Activated naive CD4-positive, alpha-beta T cell treated with anti-CD3 and anti-CD28 coated beads, Interleukin-2, amount 50 U/mL, for 16 hours (primary cell): ENCODE measurements at places on chromosomes 5 and 9.

DNA sequence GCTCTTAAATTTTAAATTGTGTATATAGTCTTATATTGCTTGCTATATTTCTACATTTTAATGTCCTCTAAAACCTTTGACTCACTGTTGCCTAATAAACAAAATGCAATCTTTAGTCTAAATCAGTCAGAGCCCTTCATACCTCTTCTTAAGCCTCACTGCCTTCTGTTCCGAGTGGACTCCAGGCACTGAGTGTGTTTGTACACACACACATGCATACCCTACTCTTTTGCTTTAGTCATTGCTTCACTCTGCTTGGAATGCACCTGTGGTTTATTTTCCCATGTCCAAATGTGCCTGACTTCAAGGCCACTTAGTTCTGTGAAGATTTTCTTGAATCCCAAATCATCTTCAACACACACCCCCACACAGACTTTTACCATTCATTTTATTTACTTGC is 60.9 kb downstream of the SLC12A2 start:
- DNase-seq: no peak

DNA sequence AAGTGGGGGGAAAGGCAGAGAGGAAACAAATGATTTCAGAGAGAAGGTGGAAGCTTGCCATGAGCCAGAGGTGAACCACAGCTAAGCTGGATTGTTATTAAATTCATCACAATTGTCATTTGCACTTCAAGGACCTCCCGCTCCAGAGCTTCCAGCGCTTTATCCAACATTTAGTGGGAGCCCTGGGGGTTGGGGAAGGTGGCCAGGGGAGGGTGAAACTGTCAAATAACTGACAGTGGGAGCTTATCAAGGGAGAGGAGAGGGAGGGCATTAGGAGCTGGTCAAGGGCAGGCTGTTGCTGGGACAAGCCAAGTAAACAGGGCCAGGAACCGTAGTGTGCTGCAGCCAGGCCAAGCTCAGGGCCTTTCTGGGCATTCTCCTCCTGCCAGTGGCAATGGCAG is 71.5 kb downstream of the SIL1 start:
- DNase-seq: no peak

DNA sequence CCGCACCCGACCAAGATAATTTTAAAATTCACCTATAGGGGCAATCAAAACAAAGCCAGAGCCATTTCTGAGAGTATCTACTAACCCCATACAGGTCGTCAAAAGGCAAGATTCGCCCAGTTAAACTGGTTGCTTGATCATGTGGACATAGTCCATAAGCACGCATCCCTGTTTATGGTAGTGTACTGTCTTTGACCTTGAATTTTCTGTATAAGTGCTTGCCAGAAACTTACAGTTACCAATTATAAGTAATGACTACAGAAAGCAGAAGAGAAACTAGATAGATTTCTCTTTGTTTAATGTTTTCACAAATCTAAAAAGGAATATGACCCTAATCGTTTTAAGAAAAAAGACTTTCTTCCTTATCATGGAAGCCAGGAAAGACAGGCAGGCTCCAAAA is 25.6 kb downstream of the SLC31A1 start:
- DNase-seq: no peak

DNA sequence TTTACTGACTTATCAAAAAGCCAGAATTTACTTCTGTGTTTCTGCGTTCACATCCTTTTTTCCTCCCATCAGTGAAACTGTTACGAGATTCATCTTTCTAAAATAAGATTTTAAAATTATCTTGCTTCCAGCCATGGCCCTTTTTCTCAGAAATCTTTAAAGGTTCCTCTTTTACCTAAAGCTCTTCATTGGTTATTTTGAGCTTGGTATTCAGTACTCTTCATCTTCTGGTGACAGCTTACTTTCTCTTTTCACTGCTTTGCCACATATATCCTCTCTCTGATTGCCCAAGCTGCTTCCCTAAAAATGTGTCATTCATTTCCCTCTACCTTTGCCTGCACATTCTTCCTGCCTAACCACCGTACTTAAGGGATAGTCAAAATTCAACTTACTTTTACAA is 32.3 kb downstream of the TGFBR1 start:
- DNase-seq: no peak

DNA sequence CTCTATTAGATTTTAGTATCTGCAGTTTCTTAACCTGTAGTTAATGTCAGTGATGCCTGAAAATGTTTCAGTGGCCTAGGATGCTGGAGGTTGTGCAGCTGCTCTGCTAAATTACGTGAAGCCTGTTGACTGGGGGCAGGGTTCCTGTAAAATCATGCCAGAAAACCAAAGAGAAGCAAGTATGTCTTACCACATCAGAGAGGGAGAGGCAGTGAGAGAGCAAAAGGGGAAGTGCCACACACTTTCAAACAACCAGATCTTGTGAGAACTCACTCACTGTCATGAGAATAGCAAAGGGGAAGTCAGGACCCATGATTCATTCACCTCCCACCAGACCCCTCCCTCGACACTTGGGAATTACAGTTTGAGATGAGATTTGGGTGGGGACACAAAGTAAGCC is 83.9 kb upstream of the CYLC2 start:
- no peak for DNase-seq

DNA sequence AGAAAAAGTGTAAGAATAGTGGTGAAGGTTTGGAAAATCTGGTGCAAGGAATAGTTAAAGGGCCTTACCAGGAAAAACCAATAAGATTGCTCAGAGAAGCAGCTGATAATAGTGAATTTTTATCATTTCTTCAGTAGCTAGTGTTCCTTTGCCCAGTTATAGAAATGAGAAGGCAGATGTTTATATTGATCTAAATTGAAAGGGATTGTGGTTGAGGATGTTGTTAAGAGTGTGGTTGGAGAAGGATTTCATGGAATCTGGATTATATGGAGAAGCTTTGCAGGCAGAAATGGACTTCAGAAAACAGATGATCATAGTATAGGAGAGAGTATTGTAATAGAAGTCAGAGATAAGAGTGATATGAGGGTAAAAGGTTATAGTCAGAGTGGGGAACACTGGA is 102.6 kb downstream of the XRCC4 start:
- no peak for DNase-seq

- DNase-seq: no peak
Measured at GRCh38 chr5:41929035-41929434, 4.0 kb downstream of the FBXO4 start.

GRCh38 chr5:57828221-57828620 is 345.6 kb upstream of the ACTBL2 start:
- DNase-seq: no peak

- DNase-seq: no peak
Measured at GRCh38 chr9:125660557-125660956, 46.5 kb downstream of the MAPKAP1 start.

- no peak for DNase-seq
Measured at GRCh38 chr9:123470121-123470782, 114.3 kb downstream of the CRB2 start.

DNA sequence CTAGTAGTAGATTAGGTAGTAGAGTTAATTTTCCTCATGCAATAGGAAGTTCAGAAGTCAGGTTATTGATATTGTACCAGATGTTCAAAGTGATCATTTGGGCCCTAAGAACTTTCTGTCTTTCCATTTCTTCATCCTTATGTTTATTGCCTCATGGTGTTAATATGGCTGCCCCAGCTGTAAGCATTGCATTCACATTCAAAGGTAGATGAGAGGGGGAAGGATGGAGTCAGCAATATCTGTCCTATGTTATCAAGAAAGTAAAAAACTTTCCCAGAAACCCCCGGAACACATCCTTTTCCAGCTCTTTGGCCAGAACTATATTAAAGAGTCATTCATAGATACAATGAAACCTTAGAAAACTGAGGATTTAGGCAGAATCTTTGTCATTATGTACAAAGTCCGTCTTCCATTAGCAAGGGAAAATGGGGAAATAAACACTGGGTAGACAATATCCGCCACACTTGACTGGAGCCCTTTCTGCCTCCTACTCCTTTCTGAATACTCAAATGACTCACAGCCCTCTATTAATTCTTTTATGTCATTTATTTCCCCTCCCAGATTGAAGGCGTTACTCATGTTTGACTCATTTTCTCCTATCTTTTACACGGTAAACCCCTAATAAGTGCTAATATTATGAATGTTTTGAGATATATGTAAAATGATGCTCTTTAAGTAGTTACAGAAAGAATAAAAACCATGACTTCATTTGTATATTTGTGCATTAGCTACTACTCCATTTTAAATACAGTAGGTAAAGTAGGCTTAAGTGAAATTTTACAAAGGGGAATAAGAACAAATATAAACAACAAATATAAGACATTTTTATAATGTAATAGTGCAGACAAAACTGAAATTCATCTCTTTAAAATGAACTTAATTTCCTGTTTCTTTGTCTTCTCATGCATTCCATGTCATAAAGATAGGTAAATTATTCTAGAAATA is 127.6 kb downstream of the SLF1 start:
- no peak for DNase-seq

DNA sequence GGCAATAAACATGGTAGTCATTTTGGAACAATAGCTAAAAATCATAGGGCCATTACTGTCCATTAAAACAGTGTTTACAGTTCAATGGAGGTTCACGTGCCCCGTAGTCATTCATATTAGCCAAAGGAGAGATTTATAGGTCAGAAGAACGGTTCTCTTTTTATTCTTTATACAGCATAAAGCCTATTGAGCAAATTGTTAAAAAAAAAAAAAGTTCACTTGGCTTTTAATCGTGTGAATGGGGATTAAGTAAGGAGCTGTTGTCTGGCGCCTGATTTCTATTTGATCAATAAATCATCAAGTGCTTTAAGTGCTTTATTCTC is 69.1 kb upstream of the TBCA start:
- no peak for DNase-seq

GRCh38 chr5:54518146-54518817 is 723 bp downstream of the SNX18 start:
- DNase-seq: peak; percentile 66

- no peak for DNase-seq
Measured at GRCh38 chr9:13165236-13165945, 114.1 kb downstream of the MPDZ start.

DNA sequence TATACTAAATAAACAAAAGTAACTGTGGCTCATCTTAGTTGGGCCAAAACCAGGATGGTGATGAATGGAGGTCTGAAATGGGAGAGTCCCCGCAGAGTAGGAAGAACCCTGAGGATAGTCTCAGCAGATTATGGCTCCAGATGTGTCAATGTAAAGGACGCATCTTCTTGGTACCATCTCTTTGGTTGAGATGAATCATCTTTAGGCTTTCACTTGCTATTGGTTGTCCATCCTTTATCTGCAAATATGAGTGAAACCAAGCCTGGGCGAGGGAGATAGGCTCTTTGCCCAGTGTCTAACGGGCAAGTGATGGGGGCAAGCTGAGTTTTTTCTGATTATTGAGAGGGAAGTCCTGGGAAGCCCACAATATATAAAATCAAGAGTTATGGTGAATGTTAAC is 19.4 kb upstream of the LCP2 start:
- DNase-seq: no peak

- no peak for DNase-seq
Measured at GRCh38 chr9:98992107-98992884, 48.6 kb downstream of the COL15A1 start.

- no peak for DNase-seq
Measured at GRCh38 chr5:115150512-115150911, 19.2 kb downstream of the TRIM36 start.

GRCh38 chr9:840343-840742 is 1.2 kb upstream of the DMRT1 start:
- no peak for DNase-seq

DNA sequence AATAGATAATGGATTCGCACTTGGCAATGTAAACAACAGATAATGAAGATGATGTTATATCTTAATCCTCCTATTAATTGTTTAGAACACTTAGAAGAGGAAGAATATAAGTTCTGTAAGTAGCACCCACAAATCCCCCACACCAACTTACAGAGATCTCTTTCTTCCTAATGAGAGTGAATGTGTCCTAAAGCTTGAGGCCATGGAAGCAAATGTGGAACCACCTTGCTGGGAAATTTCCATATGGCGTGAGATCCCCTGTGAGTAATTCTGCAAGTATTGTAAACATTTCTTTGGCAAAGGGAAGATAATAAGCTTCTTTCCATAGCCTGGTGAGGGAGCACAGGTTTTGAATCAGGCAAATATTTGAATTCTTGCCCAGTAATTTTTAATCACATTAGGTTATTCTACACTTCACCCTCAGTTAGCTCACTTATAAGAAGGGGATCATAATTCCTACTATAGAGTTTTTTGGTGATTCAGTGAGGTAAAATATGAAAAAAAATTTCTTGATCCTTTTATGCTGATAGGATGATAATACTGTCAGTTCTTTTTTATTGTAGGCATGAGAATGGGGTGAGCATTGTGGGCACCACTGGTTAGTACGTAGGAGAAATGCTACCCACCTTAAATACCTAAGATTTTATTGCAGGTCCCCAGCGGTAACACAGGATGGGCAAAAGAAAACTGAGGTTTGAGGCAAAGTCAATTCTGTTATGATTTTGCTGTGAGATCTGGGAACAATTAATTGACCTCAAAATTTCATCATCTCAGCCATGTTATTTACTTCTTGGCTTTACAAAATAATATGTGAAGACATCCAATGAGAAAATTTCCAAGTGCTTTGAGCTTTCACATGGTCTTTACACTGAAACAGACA is 574.8 kb downstream of the PSAT1 start:
- no peak for DNase-seq
